Stimulated activated CD8-positive, alpha-beta memory T cell treated with anti-CD3 and anti-CD28 coated beads, Interleukin-4, amount 100 ng/mL, for 1 hour (primary cell): ENCODE measurements at places on chromosomes 3 and 15.

DNA sequence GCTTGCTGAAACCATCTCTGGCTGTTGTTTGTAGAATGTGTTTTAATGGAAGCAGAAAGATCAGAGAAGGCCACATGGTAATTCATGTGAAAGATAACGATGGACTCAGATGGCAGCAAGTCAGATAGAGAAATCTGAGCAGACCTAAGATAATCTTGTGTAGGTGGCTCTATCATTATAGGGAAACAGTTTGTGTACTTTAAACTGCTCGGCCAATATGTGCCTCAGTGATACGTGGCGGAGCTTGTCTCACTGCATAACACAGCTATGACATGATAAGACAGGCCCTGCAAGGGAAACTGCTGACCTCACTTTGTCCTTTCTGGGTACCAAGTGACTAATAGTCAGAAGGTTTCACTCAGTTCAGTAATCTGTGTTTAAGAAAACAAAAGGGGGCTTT lies 51.0 kb downstream of the MME start:
- no peak for DNase-seq

GRCh38 chr3:72161881-72162595 lies 377.1 kb upstream of the PROK2 start:
- DNase-seq: no peak

GRCh38 chr3:55521738-55522421 lies 34.8 kb upstream of the WNT5A start:
- DNase-seq: no peak

DNA sequence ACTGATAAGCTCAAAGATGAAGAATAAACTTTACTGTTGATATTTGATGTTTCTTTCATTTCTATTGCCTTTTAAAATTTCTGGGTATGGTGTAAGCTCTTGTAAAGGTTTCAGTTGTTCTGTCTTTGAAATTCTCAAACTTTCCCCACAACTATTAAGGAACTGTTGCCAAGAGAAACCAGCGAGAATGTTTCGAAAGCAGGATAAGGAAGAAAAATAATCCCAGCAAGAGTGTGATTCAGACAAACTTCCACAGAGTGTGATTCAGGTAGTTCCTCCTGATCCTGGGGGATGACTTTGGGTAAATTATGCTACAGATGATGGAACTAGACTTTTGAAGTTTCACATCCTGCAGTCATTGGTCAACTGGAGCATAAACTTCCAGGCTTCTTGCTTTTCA lies 632.0 kb downstream of the NSUN3 start:
- DNase-seq: no peak

- no peak for DNase-seq
These were observed 711.5 kb upstream of the LMCD1 start for GRCh38 chr3:7790141-7790540.

DNA sequence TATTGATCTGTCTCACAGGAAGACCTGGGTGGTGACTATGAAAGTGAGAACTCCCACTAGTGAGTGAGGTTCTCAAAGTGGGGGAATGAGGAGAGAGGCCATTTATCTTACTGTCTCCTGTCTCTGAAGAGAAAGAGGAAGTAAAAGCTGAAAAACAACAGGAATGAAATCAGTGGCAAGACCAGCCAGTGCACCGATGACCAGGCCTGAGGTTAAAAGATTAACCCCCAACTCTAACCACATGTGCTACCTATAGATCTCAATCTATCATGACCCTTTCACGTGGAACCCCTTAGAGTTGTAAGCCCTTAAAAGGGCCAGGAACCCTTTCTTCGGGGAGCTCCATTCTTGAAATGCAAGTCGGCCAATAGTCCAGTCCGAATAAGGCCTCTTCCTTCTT lies 239.3 kb upstream of the CNTN6 start:
- DNase-seq: no peak

GRCh38 chr3:84727616-84728015 lies 231.2 kb upstream of the CADM2 start:
- no peak for DNase-seq

- no peak for DNase-seq
These were observed 1.2 kb downstream of the KPNA1 start for GRCh38 chr3:122513386-122514122.

DNA sequence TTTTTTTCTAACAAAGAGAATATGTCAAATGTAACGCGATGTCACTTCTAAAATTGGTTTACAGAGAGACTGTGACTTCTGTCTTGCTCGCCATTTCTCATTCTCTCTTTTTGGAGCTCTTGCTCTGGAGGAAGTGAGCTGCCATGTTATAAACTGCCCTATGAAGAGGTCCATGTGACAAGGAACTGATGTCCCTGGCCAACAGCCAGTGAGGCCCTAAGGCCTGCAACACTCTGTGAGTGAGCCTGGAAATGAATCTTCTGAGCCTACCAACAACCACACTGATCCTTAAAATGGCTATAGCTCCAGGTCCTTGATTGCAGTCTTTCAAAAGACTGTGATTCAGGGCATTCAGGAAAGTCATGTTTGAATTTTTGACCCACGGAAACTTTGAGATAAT lies 49.9 kb downstream of the NMD3 start:
- no peak for DNase-seq

- DNase-seq: no peak
These were observed 1.6 kb upstream of the SUCNR1 start for GRCh38 chr3:151871639-151872468.
